ENCODE measurements at places on chromosomes 1 and 21. TPM values are rescaled to one million over a fixed set of nuclear protein-coding genes. Genes with fewer than 3 reads are reported as not detected.

DNA sequence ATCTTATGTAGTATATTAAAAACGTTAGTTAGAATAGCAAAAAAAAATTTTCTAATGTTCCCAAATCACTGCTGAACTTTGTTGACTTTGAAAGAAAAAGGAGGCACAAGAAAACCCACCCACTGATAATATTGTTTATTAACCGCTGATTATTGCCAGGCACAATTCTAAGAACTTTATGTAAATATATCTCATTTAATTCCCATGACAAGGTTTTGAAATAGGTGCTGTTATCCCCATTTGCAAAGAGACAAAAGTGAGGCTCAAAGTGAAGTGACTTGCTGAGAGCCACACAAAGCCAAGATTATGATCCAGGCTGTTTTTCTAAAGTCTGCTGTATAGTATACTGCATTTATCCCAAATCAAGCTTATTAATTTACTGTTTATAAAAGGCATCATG lies 56.4 kb downstream of the SASS6 start:
- DNase-seq: no peak

Gene KIRREL1
- total RNA-seq: 12.5 TPM

DNA sequence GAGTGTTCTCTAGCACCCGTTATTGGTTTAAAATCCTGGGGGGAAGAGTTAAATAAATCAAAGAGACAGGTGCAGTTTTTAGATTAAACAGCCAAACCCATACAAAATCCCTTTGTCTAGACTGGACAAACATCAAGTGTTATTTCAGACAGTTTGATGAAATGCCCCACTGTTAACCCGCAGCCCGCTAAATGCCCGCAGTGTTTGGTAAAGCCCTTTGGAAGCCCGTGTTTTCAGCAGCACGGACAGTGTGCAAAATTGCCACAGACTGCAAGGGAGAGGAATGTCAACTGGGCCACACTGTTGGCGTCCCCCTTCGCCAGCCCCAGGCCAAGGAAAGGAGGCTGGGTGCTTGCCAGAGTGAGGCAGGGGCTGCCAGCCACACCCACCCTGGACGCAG lies 26.6 kb downstream of the AJAP1 start:
- DNase-seq: no peak

- DNase-seq: no peak
Observed at GRCh38 chr21:35376406-35377135, 327.5 kb upstream of the RUNX1 start.

Gene CFAP107
- 1.2 TPM for total RNA-seq

Gene KCNQ4
- 1.1 TPM for total RNA-seq

DNA sequence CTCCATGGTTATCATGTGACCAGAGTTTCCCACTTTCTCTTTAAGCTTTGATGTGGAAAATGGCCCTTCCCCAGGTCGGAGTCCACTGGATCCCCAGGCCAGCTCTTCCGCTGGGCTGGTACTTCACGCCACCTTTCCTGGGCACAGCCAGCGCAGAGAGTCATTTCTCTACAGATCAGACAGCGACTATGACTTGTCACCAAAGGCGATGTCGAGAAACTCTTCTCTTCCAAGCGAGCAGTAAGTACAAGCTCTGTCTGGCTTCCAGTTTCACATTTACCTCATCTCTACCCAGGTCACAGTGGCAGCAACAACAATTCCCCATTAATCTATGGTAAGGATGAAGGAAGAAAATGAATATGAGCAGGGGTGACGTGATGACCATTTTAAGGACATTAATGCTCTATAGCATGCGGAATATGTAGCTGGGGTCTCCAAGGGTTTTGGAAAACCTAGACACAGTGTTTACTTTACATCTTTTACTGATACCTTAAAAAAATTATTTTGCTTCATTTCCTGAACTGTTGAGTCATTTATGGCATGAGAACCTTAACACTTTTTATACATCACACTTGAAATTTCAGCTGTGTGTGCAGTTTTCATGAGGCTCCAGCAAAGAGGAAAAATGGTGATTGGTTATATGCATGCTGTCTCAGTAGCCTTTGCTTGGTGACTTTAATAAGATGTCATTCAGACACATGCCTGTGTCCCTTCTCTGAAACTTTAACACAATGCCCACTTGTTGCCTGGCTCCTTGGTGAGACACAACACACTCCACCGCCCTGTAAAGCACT lies 286.3 kb upstream of the SGIP1 start:
- no peak for DNase-seq

- DNase-seq: no peak
Observed at GRCh38 chr1:231011360-231011759, 28.7 kb downstream of the FAM89A start.

Gene GJA9
- not detected for total RNA-seq

- peak; percentile 57 for DNase-seq
Observed at GRCh38 chr21:42225571-42226155, 6.7 kb downstream of the ABCG1 start.

DNA sequence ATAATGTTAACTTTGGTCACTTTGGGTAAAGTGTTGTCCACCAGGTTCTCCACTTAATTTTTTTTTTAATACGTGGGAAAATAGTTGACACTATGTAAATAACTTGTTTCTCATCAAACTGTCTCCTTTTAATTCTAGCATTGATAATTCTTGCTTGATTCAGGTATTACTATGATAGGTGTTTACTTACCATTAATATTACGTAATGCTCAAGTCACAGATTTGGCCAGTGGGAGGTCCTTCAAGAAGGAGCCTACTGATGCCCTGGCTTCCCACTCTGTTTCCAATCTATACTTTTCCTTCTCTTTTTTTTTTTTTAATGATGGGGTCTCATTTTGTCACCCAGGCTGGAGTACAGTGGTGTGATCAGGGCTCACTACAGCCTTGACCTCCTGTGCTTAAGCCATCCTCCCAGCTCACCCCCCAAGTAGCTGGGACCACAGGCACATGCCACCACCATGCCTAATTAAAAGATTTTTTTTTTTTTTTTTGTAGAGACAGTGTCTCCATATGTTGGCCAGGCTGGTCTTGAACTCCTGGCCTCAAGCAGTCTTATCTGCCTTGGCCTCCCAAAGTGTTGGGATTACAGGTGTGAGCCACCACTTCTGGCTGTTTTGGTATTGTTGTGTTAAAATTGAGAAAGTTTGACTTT lies 29.9 kb downstream of the YTHDF2 start:
- DNase-seq: no peak

- DNase-seq: no peak
Observed at GRCh38 chr1:112618114-112618720, 724 bp downstream of the ST7L start.

GRCh38 chr1:186463926-186464325 lies 3.0 kb upstream of the PDC start:
- no peak for DNase-seq

DNA sequence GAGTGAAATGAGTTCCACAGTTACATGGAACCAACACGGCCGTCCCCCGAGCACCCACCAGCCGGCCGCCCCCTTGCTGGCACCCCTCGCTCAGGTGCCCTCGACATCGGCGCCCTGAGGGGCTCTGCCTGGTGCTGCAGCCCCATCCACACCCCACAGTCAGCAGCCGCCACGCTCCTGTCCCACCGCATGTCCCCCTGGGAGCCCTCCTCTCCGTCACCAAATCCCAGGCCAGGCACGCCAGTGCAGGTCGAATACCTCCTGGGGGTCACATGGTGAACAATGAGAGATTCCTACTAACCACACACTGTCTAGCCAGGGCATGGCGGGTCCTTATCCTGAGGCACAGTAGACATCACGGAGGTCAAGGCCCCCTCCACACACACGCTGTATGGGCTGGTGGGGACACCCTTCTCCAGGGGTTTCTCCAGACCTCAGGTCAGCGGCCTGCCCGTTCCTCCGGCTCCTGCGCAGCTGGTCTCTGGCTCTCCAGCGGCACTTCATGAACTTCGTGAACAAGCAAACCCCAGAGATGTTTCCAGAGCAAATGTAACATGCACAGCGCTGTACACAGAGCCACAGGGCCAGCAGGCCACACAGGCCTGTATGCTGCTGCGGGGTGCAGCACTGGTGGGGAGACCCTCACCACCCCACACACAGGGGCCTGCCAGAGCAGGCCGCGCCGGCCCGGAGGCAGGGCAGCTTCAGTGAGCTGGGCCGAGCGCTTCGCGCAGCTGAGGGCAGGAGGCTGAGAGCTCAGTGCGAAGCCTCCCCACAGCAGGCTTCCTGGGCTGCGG lies 21.8 kb downstream of the POFUT2 start:
- DNase-seq: peak; percentile 73

Gene JAM2
- 2.0 TPM for total RNA-seq

DNA sequence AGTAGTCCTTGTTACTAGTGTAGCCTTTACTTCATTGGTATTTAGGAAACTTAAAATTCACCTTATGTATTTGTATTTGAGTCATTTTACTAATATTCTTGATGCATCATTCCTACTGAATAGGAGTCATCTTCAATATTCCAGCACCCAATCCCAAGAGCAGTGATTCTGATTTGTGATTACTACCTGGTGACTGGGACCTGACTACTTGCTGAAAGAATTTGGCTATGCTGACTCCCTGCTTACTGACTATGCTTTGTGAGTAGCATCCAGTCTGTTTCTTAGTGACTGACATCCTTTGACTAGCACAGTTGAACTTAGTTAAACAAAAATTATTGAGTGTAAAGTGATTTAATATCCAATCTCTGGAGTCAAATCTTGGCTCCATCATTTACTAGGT lies 129.9 kb upstream of the NEGR1 start:
- DNase-seq: no peak

- peak; percentile 85 for DNase-seq
Observed at GRCh38 chr1:112618721-112619517, at the start of gene ST7L. Gene ST7L (minus strand): TSS chr1:112619141. CDS start chr1:112619113, 28 bp downstream.

- no peak for DNase-seq
Observed at GRCh38 chr1:64469116-64469976, 583 bp upstream of the CACHD1 start.

Gene ZFP69
- 1.4 TPM for total RNA-seq

GRCh38 chr1:65698590-65698989 lies 94.1 kb upstream of the PDE4B start:
- no peak for DNase-seq

DNA sequence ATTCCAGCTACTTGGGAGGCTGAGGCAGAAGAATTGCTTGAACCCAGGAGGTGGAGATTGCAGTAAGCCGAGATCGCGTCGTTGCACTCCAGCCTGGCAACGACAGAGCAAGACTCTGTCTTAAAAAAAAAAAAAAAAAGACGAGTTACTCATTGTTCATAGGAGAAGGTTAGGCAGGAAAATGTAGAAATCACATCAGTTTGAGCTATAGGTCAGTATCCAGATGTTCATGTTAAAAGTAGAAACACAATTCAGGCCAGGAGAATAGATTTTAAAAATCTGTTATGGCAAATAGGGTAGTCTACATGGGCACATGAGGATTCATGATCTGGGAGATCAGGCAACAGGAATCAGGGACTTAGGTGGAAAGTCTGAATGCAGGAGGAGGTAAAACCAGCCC lies 57.7 kb downstream of the SELENOF start:
- DNase-seq: no peak

DNA sequence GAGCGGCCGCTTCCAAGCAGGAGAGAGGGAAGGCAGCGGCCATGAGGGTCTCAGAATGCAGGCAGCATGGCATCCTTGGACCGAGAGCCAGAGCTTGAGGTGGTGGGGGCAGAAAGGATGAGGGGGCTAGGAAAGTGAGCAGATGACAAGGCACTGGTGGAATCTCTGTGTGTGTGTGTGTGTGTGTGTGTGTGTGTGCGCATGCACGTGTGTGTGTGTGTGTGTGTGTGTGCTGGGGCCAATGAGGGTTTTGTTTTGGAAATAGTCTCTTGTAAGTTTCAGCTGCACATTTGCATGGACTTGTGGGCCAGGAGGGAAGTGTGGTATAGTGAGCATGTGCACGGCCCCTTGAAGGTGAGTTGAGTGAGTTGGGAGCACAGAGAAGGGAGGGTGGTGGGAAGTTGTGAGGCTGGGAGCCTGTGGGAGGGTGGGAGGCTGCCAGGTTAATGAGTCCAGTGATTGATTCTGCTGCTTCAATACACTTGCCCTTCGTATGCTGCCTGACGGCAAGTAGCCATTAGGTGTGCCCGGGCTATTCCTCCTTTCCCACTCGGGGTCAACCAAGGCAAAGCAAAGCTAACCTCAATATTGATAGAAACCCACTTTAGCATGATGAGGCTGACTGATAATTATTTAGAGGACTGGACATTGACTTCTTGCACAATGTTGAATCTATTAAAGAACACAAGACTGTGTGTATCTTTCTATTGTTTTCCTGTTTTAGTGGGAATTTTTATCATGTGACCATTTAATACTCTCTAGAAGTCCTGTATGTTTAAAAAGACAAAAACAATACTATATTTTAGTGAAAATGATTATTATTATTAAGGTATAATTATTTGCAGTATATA lies 80.3 kb downstream of the PROX1 start:
- DNase-seq: no peak

Measured in suprapubic skin (tissue), 4 donors.